ENCODE measurements at places on chromosomes 1 and 21.

DNA sequence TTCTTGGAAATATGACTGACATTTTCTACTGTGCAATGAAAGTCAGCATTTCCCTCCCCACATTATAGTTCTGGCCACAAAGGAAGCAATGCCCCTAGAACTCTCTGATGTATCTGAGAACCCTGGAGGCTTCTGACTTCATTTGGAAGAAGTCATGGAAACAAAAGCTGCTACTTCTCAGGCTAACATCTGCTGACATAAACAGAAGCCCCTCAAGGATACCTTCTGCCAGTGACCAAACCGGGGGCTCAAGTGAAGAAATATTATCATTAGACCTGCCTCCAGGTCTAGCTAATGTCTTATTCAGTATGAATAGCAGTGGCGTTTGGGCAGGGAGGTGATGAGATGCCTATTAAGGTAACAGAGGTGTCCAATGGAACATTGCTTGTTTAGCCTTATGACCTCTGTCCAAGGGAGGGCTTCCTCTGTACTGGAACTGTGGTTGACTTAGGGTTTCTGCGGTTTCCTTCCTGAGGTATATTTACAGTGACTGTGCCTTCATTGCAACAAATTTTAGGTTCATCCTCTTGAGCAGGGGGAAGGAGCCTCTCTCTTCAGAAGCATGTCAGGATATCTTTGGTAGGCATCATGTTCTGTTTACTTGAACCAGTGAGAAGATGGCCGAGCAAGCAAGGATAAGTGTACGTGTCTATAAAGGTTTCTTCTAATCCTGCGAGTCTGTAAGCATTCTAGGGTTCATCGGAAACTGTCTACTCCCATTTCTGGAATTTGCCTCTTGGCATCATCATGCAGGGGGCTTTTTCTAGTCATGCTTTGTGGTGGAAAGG, 161.7 kb downstream of the PBX1 start:
- DNase-seq, result no peak

- DNase-seq, result no peak
Observed at GRCh38 chr1:54200519-54200997, 591 bp downstream of the MRPL37 start.

GRCh38 chr1:109788695-109789521, 25.2 kb upstream of the EPS8L3 start:
- DNase-seq, result no peak

DNA sequence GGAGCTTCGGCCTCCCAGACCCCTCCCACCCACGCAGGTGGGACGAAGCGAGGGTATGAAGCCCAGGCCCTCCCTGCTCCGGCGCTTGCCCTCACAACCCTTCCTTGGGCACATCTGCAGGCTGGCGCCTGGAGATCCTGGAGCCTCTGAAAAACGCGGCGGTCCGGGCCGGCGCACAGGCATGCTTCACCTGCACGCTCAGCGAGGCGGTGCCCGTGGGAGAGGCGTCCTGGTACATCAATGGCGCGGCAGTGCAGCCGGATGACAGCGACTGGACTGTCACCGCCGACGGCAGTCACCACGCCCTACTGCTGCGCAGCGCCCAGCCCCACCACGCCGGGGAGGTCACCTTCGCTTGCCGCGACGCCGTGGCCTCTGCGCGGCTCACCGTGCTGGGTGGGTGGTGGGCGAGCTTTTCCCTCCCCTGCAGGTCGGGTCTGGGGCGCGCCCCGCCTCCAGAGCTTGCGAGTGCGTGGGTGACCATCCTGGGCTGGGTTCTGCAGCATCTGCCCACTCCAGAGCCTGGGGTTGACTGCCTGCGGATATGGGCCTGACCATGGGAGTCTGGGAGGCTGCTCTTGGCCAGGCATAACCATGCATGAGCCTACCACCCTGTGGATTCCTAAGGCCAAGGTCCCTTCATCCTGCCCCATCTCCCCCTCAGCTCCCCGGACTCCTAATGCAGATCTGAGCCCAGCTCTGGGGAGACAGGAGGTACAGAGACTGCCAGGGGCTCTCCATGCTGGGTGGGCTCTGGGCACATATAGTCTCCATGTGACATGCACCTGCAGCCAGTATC, 89.8 kb downstream of the TRIM11 start:
- no peak for DNase-seq

GRCh38 chr21:41459884-41460534, 34.0 kb downstream of the MX1 start:
- DNase-seq, result no peak
